ENCODE measurements at places on chromosomes 16 and 17.

GRCh38 chr17:35214192-35214591 lies 20.0 kb upstream of the SLC35G3 start:
- DNase-seq = no peak

- no peak for DNase-seq
Measured at GRCh38 chr17:3974138-3974687, 10.0 kb upstream of the ATP2A3 start.

DNA sequence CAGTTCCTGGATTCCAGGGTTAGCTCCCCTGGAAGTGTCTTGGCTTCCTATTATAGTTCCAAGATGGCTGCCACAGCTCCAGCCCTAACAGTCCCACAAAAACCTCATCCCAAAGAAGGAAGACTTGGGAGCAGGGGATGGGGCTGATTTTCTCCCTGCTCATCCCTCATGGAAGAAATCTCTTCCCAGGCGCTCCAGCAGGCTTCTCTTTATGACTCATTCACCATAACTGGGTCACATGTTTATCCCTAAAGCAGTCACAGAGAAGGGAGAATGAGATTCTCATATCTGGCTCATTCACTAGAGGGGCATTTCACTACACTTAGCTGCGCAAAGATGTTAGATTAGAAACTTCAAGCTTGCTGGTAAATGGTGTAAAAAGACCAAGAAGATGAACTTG lies 206.5 kb upstream of the IRX3 start:
- no peak for DNase-seq

DNA sequence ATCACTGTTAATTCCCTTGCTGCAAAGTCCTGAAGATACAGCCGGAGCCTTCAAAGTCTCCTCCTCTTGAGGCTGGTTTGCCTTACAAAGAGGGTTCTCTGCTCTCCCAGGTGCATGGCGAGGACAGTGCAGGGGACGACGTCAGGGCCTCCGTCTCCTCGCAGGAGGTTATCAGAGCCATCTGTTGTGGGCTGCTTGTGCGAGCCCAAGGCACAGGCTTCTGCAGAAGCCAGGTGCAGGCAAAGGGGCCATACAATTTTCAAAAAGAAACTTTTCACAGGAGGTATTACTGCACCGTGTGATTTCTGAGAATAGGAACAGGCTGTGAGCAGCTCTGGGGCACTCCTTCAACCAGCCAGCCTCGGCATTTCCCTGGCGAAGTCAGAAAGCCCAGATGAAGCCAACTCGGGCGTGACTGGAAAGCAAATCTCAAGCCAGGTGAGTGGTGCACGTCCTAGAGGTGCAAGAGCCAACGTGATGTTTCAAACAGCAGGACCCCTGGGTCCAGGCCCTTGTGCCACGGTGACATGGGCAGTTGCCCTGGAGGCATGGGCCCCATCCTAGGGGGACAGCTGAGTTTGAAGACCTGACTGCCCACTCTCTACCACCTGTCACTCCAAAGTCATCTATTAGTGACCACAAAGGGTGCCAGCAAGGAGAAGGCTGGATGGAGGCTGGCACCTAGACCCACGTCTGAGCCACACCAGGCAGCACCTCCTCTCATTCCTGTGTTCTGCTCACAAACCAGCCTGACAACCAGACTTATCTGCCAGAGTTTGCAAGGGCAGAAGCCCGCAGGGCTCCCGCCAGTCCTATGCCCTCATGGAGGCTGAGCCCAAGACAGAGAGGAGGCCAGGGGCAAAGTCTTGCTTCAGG lies 68.6 kb downstream of the SMPD3 start:
- no peak for DNase-seq

- DNase-seq = no peak
Measured at GRCh38 chr17:79147746-79148506, 73.3 kb downstream of the ENGASE start.

GRCh38 chr17:7727886-7728285 lies 10.3 kb downstream of the DNAH2 start:
- DNase-seq = no peak

GRCh38 chr17:17420082-17420481 lies 56.7 kb upstream of the MED9 start:
- no peak for DNase-seq

- no peak for DNase-seq
Measured at GRCh38 chr17:81867170-81867990, 3.8 kb downstream of the ARHGDIA start.

DNA sequence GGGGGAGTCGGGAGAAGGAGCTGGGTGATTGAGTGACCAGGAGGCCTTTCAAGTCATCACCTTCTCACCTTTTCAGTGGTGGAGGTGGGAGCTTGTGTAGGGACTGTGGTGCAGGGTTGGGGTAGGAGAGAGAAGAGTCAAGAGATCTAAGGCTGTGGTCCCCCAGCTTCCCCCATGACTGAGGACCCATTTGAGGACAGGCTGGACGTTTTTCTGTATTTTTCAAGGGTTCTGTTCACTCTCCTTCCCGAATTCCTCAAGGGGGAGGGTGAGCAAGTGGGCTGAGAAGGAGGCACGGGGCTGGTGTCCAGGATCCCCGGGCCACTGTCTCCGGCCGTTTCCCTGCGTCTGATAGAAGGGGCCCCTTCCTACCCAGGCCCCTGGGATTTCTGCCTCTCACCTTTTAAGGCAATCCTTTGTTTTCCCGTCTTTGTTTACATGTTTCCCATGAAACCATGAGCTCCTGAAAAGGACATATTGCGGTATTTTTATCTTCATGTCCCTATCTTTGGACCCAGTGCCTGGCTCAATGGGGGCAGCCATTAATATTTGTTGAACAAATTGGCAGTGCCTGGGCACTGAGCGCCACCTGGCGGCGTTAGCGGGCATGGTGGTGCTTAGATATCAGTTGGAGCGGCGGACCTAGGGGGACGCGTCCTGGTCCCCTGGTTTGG lies 9.2 kb upstream of the CD300A start:
- DNase-seq = peak; percentile 88

DNA sequence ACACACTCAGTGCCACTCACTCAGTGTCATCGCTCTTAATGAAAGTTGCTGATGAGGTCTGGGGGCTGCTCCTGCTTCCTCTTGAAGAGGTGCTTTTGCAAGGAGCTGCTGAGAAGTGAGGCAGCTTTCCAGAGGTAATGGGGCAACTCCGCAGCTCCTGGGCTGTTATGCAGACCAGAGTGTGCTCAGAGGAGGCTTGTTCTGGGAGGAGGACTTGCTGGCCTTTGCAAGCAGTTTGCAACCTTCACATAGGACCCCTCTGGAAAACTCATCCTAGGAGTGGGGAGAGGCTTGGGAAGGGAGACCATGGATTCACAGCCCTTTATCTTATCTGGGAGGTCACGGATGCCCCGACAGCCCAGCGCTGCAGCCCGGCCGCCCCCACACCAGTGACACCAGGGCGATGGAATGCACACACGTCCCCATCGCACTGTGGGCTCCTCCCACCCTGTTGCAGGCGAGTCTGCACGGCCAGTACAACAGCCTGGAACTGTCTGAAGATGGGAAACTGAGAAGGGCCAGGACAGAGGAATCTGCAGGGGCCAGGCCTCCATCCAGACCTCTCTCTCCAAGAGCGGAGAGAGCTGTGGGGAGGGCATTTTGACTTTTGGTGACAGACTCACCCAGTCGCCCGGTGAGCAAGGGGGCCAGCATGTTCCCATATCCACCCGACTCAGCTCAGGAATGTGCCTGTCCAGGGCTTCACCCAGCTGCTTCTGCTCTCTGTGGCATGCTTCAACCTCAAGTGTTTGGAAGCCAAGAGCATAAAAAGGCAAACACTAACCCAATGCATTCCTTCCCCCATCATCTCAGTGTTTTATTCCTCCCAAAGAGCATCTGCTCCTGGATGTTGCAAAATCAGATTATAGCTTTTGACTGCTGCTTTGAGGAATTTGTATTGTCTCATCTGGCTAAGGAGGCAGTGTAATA lies 78.6 kb upstream of the ZNF469 start:
- peak; percentile 85 for DNase-seq

Measured in coronary artery (tissue), 2 donors.